ENCODE measurements at places on chromosomes 2 and 18.
A peak's percentile ranks its signal among the peaks of the same experiment; 100 is the strongest.

GRCh38 chr18:75548353-75548905 lies 120.9 kb upstream of the SMIM21 start:
- peak; percentile 26 for DNase-seq

- DNase-seq = no peak
These were observed 121.3 kb upstream of the DDX18 start for GRCh38 chr2:117693154-117693553.

- no peak for DNase-seq
These were observed 65.3 kb upstream of the FOXI3 start for GRCh38 chr2:88517759-88518201.

DNA sequence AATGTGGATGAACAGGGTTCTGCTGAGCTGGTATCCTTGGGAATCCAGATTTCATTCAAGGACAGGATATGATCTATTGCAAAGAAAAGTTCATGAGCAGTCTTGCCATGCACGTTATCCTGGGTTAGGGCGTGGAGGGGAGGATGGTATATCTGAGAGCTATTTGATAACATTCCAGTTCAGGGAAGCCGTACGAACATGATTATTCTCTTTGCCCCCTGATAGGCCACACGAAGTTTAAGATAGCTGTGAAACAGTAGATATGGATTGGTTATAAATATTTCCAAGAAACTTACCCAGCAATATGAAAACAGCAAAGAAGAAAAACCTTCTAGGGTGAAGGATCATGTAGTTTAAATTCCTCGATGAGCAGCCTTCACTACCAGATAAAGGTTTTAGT lies 171.9 kb downstream of the LTBP1 start:
- DNase-seq = no peak

GRCh38 chr2:215861607-215862350 lies 151.6 kb downstream of the MREG start:
- no peak for DNase-seq

DNA sequence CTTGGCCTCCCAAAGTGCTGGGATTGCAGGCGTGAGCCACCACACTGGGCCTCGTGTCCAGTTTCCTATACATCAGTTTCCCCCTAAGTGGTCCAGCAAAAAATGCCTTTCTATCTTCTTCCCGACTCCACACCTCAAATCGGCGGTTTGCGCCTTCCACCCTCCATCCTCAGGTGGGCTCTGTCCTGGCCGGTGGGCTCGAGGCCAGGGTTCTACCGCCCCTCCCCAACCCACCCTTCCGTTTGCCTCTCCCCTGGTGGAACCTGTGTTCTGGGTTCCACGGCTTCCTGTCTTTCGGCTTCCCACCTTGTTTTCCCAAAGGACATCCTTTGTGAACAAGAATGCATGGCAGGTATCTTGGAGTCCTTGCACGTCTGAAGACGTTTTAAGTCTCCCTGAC lies 104.4 kb downstream of the HS6ST1 start:
- DNase-seq = no peak

- DNase-seq = no peak
These were observed 23.4 kb downstream of the SPRED2 start for GRCh38 chr2:65409045-65409444.

- no peak for DNase-seq
These were observed 801.0 kb downstream of the LRRTM4 start for GRCh38 chr2:76721226-76721625.

- no peak for DNase-seq
These were observed 17.8 kb upstream of the TMEM131 start for GRCh38 chr2:98013407-98014042.

DNA sequence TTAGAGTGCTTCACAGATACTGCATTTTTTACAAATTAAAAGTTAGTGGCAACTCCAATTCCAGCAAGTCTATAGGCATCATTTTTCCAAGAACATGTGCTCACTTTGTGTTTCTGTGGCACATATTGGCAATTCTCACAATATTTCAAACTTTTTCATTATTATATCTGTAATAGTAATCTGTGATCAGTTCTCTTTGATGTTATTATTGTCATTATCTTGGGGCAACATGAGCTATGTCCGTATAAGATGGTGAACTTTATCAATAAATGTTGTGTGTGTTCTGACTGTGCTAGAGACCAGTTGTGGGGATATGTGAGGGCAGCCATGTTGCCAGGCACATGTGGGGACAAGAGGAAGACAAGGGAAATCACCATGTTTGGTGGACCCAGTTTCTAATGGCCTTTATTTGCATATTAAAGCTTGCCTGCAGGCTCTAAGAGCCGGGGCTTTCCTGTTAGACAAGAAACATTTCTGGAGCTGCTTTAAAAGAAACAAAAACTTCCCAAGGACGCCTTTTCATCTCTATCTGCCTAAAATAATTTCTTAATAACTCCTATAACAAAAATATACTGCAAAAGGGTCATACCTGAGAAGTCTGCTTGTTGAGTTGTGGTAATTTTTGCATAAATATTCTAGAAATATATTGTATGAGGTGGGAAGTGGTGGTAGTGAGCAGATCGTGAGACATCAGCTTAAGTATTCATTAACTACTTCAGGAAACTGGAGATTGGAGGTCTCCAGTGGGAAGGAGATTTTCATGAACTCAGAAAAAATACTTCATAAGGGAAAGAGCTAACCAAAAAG lies 37.2 kb downstream of the KYNU start:
- DNase-seq = no peak

GRCh38 chr18:79478484-79479115 lies 82.9 kb downstream of the NFATC1 start:
- no peak for DNase-seq

DNA sequence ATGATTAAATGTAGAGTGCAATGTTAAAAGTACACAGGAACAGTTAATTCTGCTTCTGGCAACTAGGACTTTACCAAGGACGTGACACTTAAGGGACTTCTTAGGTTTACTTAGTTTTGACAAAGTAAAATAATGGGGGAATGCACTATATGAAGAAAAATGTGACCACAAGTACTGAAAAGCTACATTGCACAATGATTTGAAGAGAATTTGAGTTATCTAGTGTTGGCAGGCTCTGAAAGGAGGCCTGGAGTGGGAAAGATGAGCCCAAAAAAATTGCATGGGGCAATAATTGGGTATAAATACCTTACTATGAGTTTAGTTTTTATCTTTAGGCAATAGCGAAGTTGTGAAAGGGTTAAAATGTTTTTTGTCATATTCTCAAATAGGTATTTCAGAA lies 173.7 kb downstream of the DOK6 start:
- DNase-seq = no peak

DNA sequence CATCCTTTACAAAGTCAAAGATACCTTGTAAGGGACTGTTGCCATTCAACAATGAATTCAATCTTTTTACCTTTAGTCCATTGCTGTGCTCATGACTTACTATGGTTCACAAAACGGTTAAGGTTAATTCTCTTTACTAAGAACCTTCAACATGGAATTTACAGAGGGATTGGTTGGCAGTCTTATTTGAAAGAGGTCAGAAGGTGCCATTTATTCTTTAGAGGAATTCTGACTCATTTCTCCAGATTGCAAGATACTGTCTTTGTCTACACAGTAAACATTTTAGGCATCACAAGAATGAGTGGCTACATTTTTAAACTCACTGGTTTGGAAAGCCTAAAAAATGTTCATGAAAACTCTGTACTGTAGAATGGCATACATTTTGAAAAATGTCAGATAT lies 17.4 kb downstream of the KCNH7 start:
- no peak for DNase-seq

DNA sequence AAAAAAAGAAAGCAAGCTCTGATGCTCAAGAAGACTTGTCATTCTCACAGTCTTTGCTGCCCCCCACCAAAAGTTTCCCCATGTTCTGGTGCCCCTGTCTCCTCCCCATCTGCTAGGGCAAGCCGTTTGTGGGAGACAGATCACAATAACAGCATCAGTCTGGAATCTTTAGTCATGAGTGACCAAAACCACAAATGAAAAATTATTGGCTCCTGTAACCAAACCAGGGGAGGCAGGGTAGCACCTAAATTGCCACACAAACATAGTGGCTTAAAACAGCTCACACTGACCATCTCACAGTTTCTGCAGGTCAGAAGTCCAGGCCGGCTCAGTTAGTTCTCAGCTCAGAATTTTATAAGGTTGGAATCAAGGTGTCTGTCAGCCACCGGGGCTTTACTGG lies 9.1 kb upstream of the B3GNT7 start:
- DNase-seq = no peak

GRCh38 chr2:135637456-135638087 lies 104.1 kb upstream of the UBXN4 start:
- no peak for DNase-seq

DNA sequence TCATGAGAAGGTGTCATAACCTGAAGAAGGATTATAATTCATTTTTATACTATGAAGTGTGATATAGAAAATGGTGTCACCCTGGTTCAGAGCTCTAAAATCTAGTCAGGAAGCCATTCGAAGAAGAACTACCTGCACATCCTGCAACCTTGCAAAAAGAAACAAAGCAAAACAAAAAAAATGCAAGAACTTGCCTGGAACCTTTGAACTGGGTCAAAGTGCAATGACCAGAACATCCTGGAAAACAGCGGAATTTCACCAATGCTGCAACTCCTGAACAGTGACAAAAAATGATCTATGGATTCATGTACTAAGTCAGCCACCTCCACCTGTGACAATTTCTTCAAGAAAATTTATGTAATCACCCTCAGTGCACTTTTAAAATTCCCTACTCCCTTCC lies 1083.3 kb upstream of the GYPC start:
- DNase-seq = no peak

Measured in Kasumi-1 (cell line).